ENCODE measurements at places on chromosomes 3 and 15.

- DNase-seq = no peak
Measured at GRCh38 chr3:34881026-34881425, 758.3 kb upstream of the ARPP21 start.

- DNase-seq = no peak
Measured at GRCh38 chr15:67050522-67051087, 14.8 kb upstream of the SMAD3 start.

GRCh38 chr15:40320931-40321371, 2.5 kb upstream of the INAFM2 start:
- no peak for DNase-seq

DNA sequence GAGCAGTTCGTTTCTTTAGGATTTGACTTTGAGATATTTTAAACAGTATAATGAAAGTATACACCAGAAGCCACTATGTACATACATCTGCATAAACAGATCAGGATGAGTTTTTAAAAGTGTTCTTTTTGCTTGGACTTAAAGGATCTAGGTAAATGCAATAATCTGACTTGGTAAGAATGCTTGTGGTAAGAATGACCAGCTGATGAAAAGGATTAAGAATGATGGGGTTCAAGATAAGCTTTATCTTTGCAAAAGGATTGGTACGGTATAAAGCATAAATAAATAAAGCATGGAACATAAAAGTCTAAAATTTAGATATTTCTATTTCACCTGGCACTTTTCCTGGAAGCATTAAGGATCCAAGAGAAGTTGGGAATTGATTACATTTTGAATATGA, 9.8 kb upstream of the MME start:
- DNase-seq = no peak

DNA sequence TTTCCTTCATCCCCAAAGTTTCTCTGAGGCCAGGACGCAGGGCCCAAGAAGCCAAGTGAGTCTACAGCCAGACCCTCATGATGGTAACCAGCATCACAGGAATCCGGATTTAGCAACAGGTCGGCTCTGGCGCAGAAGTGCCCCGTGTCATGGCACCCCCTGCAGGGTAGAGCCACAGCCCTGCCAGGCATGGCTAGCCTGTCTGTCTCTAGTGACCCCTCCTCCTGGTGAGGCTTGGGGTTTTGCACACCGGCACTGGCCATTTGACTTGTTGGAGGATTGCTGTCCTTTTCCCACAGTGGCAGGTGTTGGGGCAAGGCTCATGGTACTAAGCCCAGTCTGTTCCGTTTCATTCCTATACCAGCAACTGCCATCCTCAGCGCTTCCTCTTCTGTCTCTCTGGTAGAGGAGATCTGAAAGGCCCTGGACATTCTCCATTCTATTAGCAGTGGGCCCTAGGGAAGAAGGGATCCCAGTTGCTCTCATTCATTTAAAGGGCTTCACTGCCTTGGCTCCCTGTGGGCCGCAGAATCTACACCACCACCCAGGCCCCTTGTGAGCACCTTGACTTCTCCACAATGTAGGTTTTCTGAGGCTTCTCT, 9.4 kb upstream of the CHAC1 start:
- no peak for DNase-seq

DNA sequence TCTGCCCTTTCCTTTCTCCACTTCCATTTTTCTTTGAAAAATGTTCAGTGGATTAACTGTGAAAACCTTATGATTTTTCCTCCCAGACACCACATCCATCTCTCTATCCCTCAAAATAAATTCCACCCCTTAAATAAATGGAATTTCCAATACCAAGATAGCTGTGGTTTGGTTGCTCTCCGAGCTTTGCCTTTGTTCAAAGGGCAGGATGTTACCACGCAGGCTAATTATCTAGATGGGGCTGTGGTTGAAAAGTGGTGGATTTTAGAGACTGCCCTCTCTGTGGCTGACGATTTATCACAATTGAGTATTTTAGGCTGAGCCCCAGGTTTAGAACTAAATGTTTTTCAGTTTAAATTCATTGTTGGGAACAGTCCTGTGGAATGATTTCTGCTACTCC, 36.9 kb upstream of the CMSS1 start:
- no peak for DNase-seq

DNA sequence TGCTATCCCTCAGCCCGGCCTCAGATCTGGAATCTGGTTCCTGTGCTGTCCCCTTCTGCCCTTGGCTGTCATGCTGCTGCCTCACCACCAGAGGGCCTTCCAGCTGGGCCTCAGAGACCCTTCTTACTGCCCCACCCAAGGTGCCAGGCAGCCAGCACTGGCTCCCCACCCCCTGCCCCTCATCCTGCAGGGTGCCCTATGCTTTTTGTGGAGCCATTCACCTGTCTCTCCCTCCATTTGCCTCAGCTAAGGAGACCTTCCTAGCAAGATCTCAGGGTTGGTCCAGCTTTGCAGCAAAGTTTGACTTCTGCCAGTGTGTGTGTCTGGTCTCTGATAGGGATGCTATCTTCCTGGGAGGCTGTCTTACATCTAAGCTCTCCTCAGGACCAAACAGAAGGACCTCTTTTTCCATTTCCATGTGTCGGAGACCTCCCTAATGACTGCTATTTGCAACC, 1.9 kb upstream of the VWA5B2 start:
- DNase-seq = no peak

- no peak for DNase-seq
Measured at GRCh38 chr3:61646851-61647525, 85.6 kb downstream of the PTPRG start.

DNA sequence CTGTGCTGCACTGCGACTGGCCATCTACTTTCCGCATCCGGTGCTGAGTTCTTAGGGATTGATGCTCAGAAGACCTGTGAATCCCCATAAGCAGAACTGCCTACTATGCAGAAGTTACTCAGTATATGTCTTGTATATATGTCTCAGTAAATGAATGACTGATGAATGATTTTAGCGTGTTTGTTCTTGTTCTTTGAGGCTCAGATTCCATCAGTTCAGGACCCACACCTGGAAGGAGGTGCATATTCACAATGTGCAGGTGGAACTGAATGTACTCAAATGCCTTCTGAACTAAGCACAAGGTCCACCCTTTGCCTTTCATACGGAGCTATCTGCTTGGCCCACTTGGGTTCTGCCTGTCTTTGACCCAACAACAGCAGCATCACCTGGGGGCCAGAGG, 19.8 kb downstream of the TNFAIP8L3 start:
- no peak for DNase-seq

- no peak for DNase-seq
Measured at GRCh38 chr15:76939715-76940114, 8.2 kb downstream of the RCN2 start.

- DNase-seq = no peak
Measured at GRCh38 chr3:125628212-125628611, 32.9 kb upstream of the OSBPL11 start.

DNA sequence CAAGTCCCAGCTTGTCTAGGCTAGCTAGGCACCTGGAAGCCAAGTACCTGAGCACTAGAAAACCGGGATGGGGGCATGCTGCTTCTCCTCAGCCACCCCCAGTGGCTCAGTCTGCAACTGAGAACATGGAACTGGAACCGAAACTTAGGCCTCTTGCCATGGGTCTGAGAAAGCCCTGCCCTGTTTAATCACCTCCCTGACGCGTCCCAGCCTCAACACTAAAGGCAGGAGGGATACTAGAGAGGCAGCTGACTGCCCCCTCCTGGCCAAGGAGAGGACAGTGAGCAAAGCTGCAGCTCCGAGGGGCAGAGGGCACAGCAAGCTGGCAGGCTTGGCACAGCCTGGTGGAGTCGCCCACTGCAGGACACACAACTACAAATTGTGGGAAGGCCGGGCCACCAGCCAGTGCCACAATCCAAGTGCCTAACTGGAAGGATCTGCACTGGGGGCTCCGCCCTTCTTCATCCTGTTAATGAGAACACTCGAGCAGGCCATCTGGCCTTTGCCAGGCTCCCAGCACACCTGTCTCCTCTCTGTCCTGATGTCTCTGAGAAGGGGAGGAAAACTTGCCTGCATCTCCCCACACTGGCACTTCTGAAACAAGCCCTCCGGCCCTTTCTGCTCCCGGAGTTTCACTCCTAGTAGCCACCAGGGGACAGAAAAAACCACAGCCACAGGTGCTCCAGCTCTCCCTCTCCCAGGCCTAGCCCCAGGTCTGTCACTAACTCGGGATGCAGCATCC, 53.7 kb downstream of the BDH1 start:
- no peak for DNase-seq

DNA sequence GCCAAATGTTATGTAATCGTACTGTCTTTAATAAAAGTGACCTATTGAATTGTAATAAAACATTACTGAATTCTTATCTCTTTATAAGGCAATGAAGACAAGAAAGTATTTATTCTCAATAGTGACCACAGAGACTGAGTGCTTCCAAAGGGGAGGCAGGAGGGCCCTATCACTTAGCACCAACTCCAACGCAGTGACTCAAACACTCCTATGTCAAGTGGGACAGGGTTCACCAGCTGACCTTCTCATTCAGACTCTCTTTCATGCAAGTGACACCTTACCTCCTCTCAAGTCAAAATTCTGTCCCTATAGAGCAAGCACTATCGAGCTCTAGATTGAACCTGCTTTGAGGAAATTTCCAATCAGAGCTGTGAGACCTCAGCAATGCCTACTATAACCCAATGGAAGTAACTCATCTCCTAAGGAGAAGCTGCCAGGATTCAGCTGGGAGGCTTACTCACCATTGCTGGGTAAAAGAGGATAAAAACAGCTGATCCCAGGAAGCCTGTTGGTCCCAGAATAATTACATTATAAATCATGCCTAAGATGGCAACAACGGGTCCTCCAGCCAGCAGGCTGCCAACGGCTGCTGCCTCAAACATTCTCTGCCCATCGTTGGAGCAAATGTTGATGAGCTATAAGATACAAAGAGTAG, 35.6 kb downstream of the ABCC5 start:
- no peak for DNase-seq

DNA sequence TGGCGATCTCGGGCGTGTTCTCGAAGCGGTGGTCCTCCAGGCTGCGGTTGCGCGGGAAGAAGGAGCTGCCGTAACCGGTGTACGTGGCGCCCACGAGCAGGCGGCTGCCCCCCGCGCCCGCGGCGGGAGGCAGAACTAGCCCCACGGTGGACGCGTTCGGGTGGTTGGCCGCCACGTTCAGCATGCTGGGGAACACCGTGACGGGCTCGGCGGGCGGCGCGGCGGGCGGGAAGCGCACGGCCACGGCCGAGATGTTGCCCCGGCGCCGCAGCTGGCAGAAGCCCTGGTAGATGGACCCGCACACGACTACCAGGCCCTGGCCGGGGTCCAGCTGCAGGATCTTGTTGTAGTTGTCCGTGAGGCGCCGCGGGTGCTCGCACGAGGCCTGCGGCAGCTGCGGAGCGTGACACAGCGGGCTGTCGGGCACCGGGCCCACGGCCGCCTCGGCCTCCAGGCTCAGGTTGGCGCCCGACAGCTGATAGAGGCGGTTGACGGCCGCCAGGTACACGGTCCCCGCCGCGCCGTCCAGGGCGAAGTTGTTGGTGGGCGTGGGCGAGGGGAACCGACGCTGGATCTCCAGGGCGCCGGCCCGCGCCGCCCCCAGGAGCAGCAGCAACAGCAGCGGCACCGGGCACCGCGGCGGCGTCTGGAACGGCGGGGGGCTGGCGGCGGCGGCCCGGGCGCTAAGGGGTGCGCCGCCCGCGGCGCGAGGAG, 397 bp downstream of the PLXND1 start:
- DNase-seq = no peak

DNA sequence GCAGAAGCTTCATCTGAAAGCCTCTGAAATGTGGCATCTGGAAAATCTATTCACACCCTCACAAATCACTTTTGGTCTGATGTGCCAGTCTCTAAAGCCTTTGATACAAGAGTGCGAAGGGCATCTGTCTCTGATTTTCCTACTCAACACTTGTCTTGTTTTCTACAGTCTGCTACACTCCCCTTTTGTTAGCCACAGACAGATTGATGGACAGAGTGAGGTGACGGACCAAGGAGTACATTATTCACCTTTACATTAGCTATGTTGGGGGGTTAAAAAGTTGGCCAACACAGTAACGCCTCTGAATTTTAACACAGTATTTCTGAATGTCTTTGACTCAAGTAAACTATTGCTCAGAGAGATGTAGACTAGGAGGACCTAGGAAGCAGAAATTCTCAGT, 63.1 kb downstream of the TNIK start:
- no peak for DNase-seq

- DNase-seq = no peak
Measured at GRCh38 chr3:1609416-1609815, 489.2 kb upstream of the CNTN4 start.

DNA sequence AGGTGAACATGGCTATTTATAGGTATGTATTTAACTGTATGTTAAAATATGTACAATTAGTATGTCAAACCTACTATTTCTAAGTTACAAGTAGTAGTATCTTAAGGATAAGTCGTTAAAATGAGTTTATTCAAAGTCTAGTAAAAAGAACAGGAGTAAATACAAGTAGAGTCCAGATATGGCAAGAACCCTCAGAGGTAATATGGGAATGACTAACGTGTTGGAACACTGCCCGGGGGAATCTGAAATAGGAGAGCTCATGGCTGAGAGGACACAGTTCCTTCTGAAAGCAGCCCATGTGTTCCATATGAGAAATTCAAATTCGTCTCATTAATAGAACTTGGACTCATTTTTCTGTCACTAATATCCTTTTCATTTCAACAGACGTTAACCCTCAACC, 158.8 kb downstream of the CLSTN2 start:
- DNase-seq = no peak

DNA sequence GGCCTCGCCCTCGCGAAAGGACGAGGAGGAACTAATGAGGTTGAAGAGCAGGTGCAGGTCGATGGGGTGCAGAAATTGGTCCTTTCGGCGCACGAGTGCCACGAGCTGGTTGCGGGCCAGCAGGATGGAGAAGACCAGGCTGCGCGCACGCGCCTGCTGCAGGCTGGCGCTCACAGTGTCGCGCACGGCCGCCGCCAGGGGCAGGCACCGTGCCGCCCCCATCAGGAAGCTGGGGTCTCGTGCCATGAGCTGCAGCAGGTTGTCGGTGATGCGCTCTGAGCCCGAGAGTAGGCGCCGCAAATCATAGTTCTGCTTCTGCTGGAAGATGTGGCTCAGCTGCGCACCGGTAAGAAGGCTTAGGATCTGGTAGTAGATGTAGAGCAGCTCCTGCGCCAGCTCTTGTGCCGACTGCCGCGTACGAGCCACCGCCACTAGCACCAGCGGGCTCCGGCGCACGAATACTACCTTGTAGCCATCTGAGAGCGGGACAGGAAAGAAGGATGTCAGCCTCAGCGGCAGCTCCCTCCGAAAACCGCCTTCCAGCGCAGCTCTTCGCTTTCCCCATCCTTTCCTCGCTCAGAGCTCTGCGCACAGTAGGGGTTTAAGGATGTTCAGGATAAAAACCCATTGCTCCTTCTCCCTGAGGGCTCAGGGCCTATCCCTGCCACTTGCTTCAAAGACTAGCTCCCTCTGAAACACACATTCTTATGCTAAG, 6.9 kb upstream of the MST1R start:
- no peak for DNase-seq

GRCh38 chr3:58868097-58868779, 181.6 kb downstream of the CFAP20DC start:
- no peak for DNase-seq
